ENCODE measurements at places on chromosomes 12 and 14.
A peak's percentile ranks its signal among the peaks of the same experiment; 100 is the strongest.

GRCh38 chr12:57735952-57736740, 2.4 kb downstream of the AGAP2 start:
- DNase-seq: peak; percentile 30

DNA sequence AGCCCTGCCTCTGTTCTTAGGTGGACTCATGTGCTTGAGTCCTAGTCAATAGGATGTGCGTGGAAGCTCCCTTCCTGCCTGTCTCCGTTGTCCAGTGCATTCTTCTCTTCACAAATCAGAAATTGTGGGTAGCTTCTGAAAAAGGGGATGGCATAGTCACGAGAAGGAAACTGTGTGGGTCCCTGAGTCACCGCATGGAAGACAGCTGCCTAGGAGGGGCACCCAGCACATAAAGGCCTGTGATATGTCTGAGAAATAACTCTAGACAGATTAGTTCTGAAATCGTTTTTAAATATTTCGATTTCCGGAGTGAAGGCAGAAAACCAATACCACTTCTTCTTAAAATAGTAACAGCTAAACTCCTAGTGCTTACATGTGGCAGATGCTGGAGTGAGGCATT, 974.4 kb downstream of the BCL11B start:
- DNase-seq: no peak

- DNase-seq: no peak
Measured at GRCh38 chr12:26798640-26799039, 34.4 kb downstream of the ITPR2 start.

DNA sequence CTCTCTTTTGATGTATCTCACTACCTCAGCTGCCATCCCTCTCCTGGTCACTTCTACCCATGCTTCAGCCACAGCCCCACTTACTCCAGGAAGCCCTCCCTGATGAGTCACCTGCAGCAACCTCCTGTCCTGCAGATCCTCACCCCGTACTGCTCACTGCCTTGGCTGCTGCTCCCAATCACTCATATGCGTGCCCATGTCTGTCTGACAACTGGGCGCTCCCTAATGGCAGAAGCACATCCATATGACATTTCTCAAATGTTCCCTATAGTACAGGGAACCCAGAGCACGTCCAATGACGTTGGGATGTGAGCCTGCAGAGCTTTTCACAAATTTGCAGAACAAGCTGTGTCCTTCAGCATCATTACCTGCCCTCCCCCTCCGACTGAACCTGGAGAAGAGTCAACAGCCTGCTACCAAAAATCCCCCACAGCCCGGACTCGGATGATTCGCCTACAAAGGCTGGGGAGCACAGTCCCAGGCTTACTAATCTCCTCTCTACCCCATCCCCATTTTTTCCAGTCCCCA, 90.0 kb downstream of the SINHCAF start:
- DNase-seq: no peak

DNA sequence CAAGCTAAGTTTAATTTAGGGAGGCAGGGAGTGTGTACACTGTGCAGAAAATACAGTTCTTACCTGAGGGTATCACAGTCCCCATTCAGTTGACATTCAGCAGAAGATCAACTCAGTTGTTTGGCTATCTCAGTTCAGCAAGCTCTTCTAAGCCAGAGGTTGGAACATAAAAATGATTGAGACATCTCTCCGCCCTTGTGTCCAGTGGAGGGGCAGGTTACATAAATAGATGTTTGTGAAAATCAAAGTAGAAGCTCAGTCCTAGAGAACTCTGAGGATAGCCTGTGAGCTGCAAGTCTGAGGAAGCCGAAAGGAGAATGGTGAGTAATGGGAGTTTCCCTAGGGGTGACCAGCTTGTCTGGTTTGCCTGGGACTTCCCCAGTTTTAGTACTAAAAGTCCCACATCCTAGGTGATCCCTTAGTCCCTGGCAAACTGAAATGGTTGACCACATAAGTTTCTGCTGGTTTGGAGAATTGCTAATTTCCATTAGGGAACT, 251.4 kb upstream of the ATP2B1 start:
- DNase-seq: no peak

GRCh38 chr14:37622231-37622923, 26.9 kb downstream of the TTC6 start:
- DNase-seq: peak; percentile 59
